ENCODE measurements at places on chromosomes 2 and 18. TPM values are rescaled to one million over a fixed set of nuclear protein-coding genes. Genes with fewer than 3 reads are reported as not detected.

Gene TEX44
- not detected for polyA plus RNA-seq

Gene IMPACT
- 8.1 TPM for polyA plus RNA-seq

Gene VIT
- 2.8 TPM for polyA plus RNA-seq

Gene IL1R2
- 67.4 TPM for polyA plus RNA-seq

Gene G6PC2
- polyA plus RNA-seq: not detected

Gene SAG
- not detected for polyA plus RNA-seq

Gene APOB
- polyA plus RNA-seq: 0.02 TPM

Gene DLX2
- polyA plus RNA-seq: not detected

Gene CPLX4
- polyA plus RNA-seq: not detected

Gene TCF4
- polyA plus RNA-seq: 3.7 TPM

Gene PKP4
- polyA plus RNA-seq: 21.5 TPM

Gene LHCGR
- 0.59 TPM for polyA plus RNA-seq

Gene PDE1A
- 0.94 TPM for polyA plus RNA-seq

Gene CNDP1
- 0.04 TPM for polyA plus RNA-seq

Gene IL36G
- polyA plus RNA-seq: 6.2 TPM

Gene ASB1
- polyA plus RNA-seq: 10.8 TPM

Gene COL4A3
- polyA plus RNA-seq: 0.18 TPM

Gene FHOD3
- 3.7 TPM for polyA plus RNA-seq

Gene SERPINB4
- 68.4 TPM for polyA plus RNA-seq

Gene GRB14
- polyA plus RNA-seq: 1.1 TPM

Gene REG3A
- polyA plus RNA-seq: not detected

Gene IL36B
- polyA plus RNA-seq: 8.8 TPM

Gene OR6B2
- not detected for polyA plus RNA-seq

Gene GLI2
- polyA plus RNA-seq: 0.31 TPM

Gene CNRIP1
- polyA plus RNA-seq: 3.8 TPM

Gene NTSR2
- not detected for polyA plus RNA-seq

Gene MROH2A
- 0.22 TPM for polyA plus RNA-seq

Gene SERPINB11
- polyA plus RNA-seq: 6.4 TPM
